ENCODE measurements at places on chromosomes 2 and 18. TPM values are rescaled to one million over a fixed set of nuclear protein-coding genes. Genes with fewer than 3 reads are reported as not detected.

Gene DES
- total RNA-seq, result 0.37 TPM

Gene VIL1
- not detected for total RNA-seq

Gene SLC5A7
- total RNA-seq, result not detected

Gene ALPP
- 0.59 TPM for total RNA-seq

Gene HOXD4
- total RNA-seq, result 0.05 TPM

Gene DUSP2
- total RNA-seq, result 103 TPM

- DNase-seq, result peak; percentile 87
These were observed 6.2 kb upstream of the DNAJB2 start for GRCh38 chr2:219272995-219273394.

- peak; percentile 95 for DNase-seq
These were observed 113.3 kb downstream of the SCG2 start for GRCh38 chr2:223488814-223489213.

DNA sequence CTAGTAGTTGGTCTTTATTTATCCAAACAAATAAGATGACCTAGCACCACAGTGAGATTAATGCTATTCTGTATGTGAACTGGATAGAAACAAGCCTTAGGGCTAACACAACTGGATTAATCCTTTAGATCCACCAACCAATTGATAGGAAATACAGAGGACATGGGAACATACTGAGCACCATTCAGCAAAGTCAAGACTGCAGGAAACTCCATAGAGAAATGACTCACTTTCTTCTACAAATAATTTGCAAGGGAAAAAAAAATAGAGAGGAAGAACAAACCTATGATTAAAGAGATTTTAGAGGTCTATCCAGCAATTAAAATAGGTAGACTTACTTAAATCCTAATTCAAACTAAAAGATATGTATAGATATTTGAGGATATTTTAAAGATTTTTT is 23.9 kb downstream of the WDFY1 start:
- DNase-seq, result no peak

DNA sequence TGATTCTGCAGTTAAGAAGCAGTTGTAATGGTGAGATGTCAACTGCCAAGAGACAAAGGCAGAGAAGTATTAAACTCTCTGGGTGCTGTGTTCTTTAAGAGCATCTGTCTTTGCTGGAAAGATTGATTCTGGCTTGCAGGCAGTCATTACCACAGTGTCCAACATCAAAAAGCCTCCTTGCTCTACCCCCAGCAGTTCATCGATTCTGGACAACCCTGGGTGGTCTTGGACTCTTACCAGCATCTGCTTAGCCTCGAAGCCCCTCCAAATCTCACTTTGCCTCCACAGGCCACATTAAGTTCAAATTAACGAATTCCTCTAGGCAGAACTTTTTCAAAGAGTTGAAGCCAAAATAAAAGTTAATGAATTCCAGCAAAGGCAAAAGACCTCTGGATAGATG is 1061.4 kb downstream of the TSN start:
- no peak for DNase-seq

GRCh38 chr18:12031846-12032245 is 50.5 kb downstream of the IMPA2 start:
- peak; percentile 61 for DNase-seq

- DNase-seq, result no peak
These were observed 268.0 kb downstream of the NAPG start for GRCh38 chr18:10793730-10794370.

- no peak for DNase-seq
These were observed 38.5 kb upstream of the TRIB2 start for GRCh38 chr2:12678186-12678585.

DNA sequence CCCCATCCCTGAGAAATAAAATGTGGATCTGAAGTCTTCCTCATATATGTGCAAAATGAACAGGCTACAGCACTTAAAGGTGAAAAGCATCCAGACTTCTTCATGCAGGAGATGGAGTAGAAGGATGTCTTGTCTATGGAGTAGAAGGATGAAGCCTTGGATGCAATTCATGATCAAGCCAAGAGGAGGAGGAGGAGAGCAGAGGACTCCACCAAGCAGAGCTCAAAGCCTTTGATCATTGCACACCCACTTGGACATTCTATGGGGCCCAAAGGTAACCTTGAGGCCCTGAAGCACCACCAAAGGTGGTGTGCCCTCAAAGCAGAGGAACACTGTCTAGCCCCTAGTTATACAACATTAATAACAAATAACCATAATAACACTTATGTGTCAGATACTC is 17.3 kb downstream of the ACMSD start:
- no peak for DNase-seq

DNA sequence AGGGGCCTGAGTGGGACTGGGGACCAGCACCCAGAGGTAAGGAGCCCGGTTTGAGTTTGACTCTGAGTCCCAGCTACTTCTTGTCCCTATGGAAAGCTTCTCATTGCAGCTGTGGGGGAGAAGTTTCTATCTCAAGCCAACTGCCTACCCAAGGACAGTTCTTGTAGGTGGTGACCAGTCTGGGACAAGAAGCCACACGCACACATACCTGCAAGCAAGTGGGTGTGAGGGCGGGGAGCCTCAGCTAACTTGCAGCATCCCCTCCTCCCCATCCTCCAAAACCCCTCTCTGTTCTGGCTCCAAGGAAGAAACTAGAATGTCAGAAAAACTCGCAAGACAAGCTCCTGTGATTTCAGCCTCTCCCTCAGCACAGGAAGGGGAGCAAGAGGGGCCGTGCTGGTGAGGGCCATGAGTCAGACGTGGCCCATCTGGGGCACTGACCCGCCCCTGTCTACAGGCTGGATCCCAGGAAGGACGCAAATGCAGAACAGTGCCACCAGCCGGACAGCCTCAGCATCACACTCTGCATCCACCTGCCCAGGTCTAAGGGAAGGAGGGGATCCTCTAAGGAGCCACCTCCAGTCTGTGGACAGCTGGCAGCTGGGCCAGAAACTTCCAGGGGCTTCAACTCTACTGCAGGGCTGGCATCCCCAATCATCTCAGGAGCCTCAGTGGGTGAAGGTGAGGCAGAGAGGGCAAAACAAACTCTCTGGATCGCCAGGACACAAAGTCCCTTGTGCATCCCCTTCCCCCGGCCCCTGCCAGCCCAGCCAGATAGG is 103.4 kb downstream of the TNS1 start:
- peak; percentile 72 for DNase-seq

DNA sequence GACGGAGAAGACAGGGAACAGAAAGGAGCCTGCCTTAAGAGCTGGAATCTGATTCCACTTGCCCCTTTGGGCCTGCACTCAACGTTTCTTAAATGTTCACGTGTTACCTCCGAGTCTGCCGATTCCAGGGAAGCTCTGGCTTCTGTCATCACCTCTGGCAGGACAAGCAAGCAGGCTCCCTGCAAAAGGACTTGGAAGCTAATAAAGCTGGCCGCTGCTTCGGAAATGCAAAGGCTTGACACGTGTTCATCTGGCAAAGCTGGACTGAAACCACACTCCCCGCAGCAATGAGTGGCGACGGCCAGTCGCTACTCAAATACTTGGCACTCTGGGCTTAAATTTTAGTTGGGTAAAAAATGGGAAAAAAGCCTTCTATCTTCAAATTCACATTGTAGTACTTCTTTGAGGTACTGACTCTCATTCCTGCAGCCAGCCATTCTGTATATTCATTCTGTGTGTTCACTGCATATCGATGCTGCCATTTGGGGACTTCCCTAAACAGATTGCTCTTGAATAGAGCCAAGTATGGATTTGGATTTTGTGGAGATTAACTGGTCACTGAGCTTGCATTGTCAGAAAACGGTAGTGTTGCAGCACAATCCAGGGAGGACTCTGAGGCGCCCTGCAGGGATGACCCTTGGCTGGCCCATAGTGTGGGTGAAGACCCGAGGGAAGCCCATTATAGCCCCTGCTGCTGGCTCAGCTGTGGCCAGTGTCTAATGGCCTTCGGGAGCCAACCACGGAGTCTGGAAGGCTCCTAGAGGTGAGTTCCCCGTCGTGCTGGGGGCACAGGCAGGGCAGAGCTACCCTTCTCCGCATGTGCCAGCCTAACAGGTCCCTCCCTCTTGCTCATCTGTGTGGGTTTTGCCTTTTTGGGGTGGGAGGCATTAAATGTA is 231.5 kb downstream of the PRKCE start:
- peak; percentile 48 for DNase-seq

DNA sequence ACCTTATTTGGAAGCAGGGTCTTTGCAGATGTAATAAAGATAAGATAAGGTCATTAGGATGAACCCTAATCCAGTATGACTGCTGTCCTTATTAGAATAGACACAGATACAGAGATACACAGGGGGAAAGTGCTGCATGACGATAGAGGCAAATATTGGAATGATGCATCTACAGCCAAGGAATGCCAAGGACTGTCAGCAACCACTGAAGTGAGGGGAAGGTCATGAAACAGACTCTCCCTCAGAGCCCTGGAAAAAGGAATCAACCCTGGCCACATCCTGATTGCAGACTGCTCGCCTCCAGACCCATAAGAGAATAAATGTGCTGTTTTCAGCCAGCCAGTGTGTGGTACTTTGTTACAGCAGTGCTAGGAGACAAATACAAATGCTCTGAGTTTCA is 14.8 kb downstream of the TMEM237 start:
- no peak for DNase-seq

GRCh38 chr2:109231996-109232705 is 103.1 kb downstream of the SH3RF3 start:
- no peak for DNase-seq

DNA sequence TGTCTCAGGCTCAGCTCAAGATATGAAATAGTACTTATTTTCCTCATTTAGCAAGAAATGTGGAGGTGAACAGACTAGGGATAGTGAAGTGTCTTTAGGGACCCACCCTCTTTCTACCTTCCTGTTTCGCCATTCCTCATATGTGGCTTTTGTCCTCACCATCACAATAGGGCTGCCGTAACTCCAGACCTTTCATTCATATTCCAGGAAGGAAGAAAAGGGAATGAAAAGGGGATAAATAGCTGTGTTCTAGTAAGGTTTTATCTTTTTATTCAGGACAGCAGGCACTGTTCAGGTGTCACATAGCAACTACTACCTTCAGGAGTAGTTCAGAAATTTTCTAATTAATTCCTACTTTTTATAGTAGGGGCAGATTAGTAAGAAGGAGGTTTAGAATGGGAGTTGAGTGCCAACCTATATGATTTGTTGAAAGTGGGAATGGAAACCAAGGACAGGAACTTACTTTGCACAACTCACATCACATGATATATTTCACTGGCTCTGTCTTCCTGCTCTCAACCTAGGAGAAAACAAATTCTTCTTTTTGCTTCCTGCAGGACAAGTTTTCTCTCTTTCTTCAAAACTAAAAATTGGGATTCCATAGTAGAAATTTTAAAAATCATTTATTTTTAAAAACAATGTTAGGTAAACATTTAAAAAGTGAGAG is 36.0 kb upstream of the HDAC4 start:
- no peak for DNase-seq

DNA sequence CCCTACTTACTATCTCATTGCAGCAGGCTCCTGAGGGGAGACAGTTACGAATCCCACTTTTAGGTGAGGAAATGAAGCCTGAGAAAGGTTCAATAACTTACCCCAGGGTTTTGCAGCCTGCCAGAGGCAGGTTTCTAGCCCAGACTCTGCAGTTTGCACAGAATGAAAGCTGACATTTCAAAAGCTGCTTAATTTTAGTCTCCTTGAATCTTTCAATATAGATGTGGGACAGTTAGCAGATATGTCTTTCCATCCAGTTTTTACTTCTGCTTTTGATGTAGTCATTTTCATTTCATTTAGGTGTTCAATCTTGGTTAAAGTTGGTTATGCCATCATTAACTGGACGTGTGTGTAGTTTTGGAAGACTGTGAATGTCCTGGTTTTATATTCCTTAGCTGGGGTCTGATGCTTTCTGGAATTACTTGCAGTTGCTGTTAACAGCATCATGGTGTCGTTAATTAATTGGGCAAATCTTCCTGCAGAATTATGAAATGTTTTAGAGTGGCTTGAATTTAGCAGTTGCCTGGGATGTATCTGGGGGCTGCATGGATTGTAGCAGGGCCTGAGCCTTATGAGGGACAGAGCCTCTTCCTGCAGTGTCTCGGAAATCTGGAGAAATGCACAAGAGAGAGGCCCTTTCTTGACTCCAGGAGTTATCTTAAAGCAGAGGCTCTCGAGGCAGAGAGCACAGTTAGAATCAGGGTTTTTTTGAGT is 100.8 kb downstream of the ZNF532 start:
- no peak for DNase-seq
